Activated T-cell treated with anti-CD3 and anti-CD28 coated beads for 48 hours (primary cell): ENCODE measurements at places on chromosomes 11 and 22.

- no peak for DNase-seq
These were observed 5.6 kb downstream of the PICK1 start for GRCh38 chr22:38062791-38063190.

DNA sequence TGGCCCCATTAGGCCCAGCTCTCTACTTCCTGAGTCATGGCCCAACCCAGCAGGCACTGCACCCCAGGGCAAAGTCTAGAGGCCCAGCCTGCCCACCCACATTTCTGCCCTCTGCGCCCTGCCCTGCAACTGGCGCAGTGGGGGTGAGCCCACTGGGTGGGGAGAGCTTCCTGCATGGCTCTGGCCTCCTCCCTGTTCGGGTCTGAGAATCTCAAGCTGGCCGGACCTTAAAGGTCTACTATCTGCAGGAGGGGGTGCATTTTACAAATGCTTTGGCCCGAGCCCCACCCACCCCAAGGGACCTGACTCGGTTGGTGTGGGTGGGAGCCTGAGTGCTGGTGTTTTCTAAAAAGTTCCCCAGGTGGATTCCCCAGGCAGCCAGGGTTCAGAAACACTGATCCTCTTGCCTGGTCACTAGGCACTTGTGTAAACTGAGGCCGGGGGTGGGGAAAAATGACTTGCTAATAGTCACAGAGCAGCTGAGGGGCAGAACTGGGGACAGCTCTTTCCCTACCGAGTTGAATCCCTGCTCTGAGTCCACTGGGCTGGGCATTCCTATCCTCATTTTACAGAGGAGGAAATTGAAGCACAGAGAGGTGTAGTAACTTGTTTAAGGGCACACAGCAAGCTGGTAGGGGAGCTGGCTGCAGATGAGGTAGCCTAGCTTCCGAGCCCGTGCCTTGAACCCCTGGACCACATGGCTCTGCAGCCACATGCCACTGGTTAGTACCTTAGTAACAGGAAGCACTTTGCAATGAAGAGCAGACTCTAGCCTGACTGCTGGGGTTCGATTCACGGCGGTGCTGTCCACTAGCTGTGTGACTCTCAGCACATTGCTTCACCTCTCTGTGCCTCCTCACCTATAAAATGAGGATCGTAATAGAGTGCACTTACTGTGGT is 36.3 kb downstream of the CD82 start:
- no peak for DNase-seq

- DNase-seq = no peak
These were observed 1.2 kb upstream of the HSPA8 start for GRCh38 chr11:123062892-123063825.

DNA sequence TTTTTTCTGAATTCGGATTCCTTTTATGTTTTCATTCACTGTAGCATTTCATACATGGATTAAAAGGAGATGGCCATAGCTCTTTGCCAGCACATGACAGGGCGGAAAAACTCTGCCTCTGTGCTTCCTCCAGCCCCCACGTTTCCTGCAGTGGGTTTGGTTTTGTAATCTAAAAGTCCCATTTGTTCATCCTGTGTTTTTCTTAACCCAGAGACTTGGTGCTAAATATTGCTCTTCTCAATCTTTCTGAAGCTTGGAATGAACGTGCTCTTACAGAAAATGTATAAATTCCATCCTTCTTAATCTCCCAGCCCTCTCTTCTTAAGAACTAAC is 89.9 kb downstream of the PPP6R3 start:
- DNase-seq = peak; percentile 15

- peak; percentile 84 for DNase-seq
These were observed 20.2 kb upstream of the IPO7 start for GRCh38 chr11:9363954-9364912.
